ENCODE measurements at places on chromosomes 3 and 15.

DNA sequence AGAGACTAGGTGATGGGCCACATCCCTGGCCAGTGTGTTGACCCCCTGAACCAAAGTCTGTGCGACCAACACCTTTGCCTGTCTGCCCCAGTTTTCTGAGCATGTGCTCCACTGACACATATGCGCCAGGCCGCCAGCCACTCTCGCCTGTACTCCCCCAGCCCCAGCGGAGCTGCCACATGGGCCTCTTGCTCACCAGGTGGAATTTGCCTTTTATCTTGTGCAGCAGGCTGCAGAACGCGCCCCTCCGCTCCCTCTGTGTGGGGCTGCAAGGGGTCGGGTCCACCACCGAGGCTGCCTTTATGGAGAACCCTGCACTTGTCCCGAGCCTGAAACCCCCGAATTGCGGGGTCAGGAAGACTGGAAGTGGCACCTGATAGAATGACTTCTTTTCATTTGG, 405.7 kb upstream of the NPAP1 start:
- DNase-seq: no peak

DNA sequence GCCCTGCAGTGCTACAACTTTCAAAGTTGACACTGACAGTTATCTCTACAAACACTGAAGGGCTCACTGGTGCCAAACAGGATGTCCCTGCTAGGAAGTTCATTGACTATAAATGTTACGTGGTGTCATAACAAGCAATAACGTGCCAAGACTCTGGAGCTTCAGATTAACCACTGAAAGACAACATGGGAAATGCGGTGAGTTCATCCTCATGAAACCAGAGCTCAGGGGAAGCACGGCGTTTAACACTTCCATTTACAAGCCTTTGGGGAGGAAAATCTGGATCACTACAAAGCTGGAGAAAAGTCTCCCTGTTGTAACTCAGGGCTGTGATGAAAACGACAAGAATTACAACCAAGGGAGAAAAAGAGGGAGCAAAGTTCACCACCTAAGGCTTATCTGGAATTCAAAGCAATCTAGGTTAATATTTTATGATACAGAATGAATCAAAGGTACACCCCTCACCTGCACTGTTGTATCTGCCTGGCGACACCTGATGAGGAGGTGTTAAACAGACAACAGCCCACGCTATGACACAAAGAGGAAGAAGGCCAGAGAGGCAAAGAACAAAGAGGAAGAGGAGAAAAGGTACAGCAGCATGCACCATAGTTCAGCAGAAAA, 27.0 kb downstream of the SHQ1 start:
- DNase-seq: no peak

- DNase-seq: no peak
Measured at GRCh38 chr3:127218454-127218922, 25.6 kb downstream of the PRR23E start.

DNA sequence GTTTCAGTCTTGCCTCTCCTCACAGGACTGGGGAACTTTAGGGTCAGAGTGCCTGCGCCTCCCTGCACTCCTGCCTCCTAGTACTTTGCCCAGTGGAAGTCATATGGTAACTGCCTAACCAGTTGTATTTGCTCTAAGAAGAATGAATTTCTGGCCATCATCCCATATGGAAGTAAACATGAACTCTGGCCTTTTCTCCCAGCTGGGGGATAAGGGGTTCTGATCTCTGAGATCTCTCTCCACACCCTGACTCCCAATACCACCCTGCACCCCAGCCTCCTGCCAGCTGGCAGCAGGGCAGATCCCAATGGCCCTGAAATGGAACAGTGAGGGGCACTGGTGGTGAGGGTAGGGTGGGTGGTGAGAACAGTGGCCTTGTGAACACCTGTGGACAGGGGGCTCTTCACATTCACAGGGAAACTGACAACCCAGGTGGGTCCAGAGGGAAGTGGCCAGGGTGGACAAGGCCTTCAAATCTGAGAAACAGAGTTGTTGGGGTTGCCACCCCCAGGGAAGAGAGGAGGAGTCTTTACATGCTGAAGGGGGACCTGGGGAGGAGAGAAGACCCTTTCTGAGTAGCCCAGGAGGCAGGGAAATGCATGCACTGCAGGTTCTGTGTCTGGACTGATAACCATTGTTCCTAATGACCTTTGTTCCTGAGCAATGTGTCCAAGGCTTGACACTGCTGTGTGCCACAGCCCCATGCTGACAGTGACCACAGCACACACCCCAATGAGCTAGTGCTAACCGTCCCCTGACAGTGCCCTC, 36.9 kb downstream of the RHCG start:
- no peak for DNase-seq

DNA sequence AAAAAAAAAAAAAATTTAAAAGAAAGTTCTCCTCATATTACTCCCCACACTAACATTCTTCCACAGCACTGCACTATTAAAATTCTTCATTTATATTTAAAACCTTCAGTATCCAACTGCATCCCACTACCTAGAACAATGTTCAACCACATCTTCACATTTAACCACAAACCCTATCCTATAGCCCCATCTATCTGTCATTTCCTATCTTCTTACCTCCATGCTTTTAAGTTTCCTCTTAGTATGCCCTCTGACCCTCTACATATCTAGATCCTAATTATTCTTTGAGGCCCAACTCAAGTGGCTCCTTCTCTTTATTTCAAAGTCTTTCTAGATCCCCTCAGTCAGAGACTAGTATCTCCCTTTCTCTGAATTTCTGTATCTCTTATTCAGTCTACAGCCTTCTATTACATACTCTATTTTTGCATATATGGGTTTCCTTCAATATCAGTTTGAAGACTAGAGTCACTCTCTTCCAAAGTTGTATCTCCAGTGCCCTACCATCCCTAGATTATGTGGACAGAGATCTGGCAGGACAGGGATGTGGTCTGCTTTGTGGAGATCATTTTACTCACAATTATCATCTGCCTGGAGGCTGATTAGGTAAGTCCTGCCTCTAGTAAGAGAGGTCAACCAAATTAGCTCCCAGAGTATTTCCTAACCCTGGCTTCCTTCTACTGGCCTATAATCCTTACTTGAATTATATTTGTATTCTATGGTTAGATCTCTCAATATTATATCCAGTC, 1.4 kb downstream of the CIAO2A start:
- no peak for DNase-seq

GRCh38 chr3:9111417-9111816, 138.0 kb downstream of the SRGAP3 start:
- no peak for DNase-seq

- no peak for DNase-seq
Measured at GRCh38 chr3:49298511-49298910, 21.5 kb upstream of the C3orf62 start.

- DNase-seq: no peak
Measured at GRCh38 chr15:71005895-71006294, 109.4 kb upstream of the THSD4 start.

GRCh38 chr3:47418167-47419082, 37.6 kb downstream of the PTPN23 start:
- DNase-seq: no peak

- no peak for DNase-seq
Measured at GRCh38 chr3:4988983-4989834, 10.0 kb downstream of the BHLHE40 start.

- DNase-seq: no peak
Measured at GRCh38 chr15:85412066-85412465, 31.7 kb downstream of the AKAP13 start.

- DNase-seq: no peak
Measured at GRCh38 chr15:99430881-99431401, 134.8 kb upstream of the MEF2A start.

GRCh38 chr3:39804951-39805350, 4.5 kb upstream of the MYRIP start:
- DNase-seq: no peak

DNA sequence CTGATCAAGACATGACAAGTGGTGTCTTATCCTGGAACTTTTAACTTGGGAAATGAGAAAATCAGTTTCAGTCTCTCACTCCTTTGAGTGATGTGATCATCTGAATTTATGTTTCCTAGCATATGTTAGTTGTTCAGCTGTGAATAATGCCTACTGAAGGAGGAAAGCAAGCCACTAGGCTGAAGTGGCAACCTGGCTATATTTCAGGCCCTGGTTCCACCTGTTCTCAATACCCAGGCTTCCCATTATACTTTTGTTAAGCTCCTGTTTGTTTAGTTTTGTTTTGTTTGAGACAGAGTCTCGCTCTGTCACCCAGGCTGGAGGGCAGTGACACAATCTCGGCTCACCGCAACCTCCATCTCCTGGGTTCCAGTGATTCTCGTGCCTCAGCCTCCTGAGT, 243.8 kb downstream of the ALCAM start:
- no peak for DNase-seq

- DNase-seq: no peak
Measured at GRCh38 chr15:90402767-90403166, 14.7 kb downstream of the IQGAP1 start.

DNA sequence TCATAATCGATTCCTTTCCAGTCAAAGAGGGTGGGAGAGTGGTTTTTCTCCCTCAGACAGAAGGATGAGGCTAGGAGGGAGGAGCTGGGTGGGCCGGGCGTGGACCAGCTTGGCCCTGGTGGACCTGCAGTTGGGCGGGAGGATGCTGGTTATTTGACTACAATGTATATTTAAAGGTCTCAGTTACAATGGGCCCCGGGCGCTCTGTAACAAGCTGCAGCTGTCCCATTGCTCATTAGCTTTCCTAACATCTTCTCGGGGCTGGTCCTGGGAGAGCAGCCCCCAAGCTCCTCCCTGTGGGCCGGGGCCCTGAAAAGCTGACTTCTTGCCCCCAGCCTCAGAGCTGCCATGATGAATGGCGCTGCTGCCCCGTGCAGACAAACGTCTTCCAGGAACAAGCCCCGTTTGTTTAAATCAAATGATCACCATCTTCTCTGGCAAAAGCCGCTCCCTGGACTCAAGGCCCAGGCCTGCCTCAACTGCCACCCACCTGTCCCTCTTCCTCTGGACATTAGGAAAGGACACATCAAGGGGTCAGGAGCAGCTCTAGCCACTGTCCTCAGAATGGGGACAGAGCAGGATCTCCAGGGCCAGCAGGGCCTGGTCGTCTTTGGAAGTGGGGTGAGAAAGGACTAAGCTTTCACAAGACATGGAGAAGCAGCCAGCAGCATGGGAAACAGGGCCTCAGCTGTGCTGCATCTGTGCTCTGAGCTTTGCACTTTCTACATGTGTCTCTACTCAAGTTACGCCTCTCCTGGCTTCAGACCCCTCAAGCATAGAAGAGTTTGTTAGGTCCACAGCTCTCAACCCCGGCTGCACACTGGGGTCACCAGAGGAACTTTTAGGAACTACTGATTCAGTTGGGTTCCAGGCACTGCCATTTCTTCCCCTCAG, 38.6 kb downstream of the MAGEF1 start:
- no peak for DNase-seq

DNA sequence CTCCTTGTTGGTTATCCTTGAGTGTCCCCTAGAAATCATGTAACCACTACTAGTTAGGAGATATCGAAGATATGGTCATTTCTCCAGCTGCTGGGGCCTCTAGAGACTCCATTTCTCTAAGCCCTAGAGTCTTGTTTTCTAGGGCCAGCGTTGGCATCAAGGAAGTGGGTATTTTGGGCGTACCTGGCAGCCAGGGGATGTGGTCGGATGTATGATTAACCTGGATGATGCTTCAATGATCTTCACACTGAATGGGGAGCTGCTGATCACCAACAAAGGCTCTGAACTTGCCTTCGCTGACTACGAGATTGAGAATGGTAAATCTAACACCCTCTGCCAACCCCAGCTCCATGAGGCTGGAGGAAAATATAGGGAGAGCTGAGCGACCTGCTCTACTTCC, 325.5 kb downstream of the RYR3 start:
- no peak for DNase-seq

- DNase-seq: no peak
Measured at GRCh38 chr15:96470681-96471310, 140.3 kb downstream of the NR2F2 start.

- no peak for DNase-seq
Measured at GRCh38 chr3:99868311-99868646, 50.6 kb downstream of the CMSS1 start.

DNA sequence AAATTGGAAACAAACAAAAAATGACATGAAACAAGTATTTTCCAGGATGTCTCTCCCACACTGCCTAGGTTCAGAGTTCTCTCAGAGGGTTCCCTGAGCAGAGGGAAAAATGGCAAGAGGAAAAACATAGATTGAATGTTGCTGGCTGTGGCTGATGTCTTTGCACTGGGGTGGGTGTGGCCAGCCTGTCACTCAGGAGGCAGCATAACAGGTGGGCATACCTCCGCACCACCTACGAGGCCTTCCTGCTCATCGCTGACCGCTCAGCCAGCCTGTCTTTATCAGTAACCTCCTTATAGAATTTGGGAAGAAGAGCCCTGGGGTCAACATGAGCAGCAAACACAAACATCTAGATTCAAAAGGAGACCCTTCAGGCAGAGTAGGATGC, 216.6 kb upstream of the UMPS start:
- DNase-seq: no peak

DNA sequence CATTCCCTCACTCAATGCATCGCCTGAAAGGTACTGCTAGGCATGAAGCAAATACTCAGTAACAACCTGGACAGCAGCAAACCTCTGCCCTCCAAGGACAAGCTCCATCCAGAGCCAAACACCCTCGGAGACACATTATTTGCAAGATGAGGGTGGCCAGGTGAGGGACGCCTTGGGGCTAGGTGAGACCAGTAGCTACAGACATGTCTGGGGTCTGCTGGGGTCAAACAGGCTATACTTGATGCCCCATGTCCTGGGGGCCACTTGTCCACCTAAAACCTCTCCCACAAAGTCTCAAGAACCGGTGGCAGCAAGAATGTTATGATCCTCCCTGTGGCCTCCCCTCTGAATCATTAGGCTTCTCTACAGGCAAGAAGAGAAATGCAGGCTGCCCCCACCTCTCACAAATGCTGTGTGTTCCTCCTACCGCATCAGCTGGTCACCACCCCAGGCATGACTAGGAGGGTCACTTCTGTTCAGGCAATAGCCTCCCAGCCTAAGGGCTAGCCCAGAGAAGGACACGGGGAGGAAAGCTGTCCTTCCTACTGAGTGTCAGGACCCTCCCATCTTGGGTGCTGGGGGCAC, 54.3 kb downstream of the TBC1D2B start:
- no peak for DNase-seq

DNA sequence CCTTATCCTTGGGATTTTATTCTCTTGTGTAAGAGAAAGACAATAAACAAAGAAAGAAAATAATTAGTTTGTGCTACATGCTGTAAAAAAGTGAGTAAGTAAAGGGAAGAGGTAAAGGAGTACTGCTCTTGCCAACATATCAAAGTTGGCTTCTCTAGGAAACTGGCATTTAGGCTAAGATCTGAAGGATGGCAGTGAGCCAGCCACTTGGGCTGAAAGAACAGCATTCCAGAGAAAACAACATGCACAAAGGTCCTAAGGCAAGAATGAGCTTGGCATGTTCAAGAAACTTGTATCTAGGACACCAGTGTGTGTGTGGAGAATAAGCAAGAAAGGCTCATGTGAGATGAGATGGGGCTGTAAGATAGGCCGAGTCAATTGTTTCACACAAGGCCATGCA, 245.5 kb upstream of the MANF start:
- no peak for DNase-seq
